NCI-H1092 (cell line): ENCODE measurements at places on chromosomes 1 and 21.

DNA sequence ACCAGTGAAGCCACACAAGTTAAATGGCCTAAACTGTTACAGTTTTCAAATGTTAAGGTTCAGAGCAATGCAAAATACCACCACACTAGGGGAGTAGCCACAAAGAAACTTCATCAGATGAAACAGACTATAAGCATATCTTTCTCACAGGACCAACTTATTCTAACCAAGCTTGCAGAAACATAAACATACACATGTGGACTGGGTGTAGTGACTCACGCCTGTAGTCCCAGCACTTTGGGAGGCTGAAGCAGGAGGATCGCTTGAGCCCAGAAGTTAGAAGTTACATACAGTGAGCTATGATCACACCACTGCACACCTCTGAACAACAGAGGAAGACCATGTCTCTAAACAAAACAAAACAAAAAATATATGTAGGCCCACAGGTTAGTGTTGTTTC lies 17.3 kb downstream of the WDR47 start:
- DNase-seq, result no peak

DNA sequence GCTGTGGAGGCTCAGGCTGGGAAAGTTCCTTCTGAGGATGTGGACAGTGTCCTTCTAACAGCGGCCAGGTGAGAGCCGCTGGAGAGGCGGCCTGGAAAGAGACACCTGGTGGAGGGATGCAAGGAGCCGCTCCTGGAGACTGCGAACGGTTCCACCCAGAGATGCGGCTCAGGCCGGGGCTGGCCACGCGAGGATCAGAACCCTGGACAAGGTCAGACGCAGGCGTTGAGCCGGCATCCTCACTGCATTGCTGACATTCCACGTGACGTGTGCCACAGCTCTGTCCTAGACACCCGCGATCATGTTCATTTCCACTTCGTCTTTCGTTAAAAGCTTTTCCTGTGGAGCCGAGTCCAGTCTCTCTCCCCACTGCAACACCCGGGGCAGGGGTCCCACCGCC lies 28.8 kb downstream of the CFAP74 start:
- DNase-seq, result no peak

DNA sequence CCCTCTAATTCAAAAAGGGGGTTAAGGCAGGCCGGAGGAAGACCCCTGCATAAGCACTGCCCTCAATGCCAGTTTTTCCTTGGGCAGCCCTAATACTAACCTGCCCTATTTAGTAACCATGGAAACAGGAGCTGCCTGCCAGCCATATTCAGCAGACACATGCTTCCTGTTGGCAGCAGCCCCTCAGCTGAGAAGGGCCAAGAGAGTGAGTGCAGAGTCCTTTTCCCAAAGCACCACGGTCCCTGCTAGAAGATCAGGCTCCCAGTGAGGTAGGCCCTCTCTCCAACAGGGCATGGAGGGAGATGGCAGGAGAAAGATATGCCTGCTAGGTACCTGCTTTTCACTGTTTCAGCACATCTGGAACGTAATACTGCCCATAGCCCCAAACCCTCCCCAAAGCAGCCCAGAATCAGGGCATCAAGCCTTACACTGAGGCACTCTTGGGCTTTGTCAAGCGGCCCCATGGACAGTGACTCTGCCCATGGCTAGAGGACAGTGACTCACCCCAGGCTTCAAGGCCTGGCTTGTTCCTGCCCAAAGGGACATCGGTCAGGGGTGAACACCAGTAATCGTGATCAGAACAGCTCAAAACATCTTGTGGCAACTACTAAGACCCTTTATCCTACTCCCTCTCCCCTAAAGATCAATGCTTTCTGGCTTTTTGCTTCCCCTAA lies 64.5 kb downstream of the BCAR3 start:
- peak; percentile 77 for DNase-seq

- DNase-seq, result no peak
These were observed 27.7 kb downstream of the L1TD1 start for GRCh38 chr1:62222321-62222720.

DNA sequence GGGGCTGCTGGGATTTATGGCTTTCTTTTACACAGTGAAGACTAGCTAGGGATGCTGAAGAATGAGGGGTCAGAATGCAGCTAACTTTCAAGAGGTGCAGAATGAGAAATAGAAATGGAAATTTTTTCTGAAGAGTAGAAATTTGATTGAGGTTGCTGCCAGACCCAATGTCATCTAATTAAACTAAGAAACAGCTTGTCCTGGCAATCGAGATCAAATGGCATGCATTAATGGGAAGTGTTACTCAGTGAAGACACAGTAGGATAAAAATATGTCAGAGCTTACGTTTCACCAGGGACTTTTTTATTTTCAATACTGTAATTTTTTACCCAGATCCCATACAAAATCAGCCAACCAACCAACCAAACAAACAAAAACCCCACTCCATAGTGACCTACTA lies 306.0 kb downstream of the GRIK1 start:
- no peak for DNase-seq

DNA sequence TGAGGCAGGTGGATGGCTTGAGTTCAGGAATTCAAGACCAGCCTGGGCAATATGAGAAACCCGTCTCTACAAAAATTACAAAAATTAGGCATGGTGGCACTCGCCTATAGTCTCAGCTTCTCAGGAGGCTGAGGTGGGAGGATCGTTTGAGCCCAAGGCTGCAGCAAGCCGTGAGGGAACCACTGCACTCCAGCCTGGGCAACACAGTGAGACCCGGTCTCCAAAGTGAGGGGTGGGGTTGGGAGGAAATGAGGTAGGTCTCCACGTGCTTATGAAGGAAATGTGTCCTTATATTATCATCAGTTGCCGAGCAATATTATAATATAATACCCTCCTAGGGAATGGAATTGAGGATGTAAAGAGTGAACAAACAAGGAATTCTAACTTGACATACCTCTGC lies 2.7 kb downstream of the TMEM50B start:
- DNase-seq, result no peak

DNA sequence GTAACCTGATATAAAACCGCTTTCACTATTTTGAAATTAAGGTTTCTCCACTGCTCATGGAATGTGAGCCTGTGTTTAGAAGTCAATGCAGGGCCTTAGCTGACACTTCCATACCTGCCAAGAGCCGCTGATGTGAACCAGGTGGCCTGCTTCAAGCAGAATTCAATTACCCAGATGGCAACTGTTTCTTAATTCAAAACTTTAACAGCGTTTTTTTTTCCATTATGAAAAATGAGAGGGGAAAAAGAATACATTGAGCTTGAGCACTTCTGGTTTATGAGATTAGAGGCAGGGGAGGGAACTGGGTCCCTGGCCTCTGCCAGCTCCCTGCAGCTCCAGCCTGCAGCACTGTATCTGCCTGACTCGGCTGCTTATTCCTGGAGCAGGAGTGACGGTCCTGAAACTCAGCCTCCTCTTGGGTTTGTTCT lies 7.7 kb upstream of the ATP1A1 start:
- DNase-seq, result no peak

DNA sequence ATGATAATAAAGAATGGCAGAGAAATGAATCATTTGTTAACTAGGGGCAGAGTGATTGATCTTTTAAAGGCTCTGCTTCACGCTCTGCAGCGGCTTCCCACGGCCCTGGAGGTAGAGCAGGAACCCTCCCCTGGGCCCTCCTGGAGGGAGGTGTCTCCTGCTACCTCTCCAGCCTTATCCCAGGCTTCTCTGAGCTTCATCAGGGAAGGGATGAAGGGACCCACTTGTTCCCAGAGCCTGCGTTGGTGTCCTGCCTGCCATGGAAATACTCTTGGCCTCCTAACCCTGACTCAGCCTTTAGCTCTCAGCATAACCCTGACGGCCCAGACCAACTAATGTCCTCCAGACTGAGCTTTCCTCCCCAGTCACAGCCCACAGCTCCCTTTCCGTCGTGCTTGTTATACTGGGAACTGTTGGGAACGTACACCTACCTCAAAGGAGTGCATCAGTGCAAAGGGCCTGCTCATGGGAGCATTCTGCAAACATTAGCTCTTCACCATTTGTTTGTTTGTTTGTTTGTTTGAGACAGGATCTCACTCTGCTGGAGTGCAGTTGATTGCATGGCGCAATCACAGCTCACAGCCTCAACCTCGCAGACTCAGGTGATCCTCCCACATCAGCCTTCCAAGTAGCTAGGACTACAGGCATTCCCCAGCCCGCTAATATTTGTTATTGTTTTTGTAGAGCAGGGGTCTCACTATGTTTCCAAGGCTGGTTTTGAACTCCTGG lies 17.4 kb upstream of the HNRNPU start:
- DNase-seq, result no peak

DNA sequence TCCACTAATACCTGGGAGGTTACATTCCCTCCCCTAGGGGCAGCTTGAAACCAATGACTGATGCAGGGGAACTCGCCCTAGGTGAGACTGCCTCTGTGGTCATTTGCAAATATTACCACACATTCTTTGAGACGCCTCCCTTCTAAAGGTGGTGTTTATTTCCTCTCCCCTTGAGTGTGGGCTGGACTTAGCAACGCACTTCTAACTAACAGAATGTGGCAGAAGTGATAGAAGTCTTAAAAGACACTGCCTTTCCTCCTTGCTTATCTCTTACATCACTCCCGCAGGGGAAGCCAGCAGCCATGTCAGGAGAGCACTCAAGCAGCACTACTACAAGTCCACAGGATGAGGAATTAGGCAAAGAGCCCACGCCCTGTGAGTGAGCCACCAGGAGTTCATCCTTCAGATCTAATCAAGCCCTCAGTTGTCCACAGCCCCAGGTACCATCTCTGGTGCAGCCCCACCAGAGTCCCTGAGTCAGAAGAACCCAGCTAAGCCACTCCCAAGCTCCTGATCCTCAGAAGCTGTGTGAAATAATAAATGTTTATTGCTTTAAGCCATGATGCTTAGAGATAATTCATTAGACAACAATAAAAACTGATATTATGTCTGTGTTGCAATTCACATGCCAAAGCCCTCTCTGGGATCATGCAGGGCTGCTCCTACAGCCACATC lies 14.8 kb upstream of the MATN1 start:
- no peak for DNase-seq

- no peak for DNase-seq
These were observed 10.6 kb upstream of the XCL1 start for GRCh38 chr1:168565825-168566224.

DNA sequence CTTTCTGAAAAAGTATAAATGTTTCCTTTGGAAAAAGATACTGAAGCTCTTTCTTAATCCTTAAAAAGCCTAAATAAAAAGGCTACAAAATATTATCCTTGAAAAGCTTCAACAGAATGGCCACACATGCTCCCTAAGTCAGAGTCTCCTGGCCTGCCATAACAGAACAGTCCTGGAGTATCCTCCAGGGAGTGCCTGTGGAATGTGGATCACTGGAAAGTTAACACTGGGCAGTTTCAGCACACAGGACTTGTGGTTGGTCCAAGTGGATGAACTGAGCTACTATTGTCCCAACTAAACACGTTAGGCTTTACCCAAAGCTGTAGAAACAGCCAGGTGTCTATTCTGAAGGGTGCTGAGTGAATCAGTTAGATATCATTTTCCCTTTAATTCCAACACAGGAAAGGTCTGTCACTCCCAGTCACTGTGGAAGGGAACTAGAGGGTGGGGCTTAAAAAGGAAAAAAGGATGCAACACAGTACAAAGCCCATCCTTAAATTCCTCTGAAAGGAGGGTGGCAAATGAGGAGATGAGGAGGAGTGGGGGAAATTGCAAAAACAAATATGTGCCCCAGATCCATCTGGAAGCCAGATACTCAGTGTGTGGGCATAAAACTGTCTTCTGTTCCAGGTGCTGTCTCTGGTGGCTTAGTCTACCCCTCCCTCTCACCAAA lies 196.3 kb upstream of the SPAG17 start:
- DNase-seq, result no peak
